Activated CD4-positive, alpha-beta T cell treated with anti-CD3 and anti-CD28 coated beads, Interleukin-2, amount 10 ng/mL, durations not matched to agents 7 days and 5 days (primary cell): ENCODE measurements at places on chromosomes 4 and X.

- DNase-seq: no peak
Measured at GRCh38 chr4:72666910-72667309, 97.9 kb upstream of the ADAMTS3 start.

GRCh38 chr4:88585917-88586316 is 6.4 kb upstream of the HERC3 start:
- no peak for DNase-seq

DNA sequence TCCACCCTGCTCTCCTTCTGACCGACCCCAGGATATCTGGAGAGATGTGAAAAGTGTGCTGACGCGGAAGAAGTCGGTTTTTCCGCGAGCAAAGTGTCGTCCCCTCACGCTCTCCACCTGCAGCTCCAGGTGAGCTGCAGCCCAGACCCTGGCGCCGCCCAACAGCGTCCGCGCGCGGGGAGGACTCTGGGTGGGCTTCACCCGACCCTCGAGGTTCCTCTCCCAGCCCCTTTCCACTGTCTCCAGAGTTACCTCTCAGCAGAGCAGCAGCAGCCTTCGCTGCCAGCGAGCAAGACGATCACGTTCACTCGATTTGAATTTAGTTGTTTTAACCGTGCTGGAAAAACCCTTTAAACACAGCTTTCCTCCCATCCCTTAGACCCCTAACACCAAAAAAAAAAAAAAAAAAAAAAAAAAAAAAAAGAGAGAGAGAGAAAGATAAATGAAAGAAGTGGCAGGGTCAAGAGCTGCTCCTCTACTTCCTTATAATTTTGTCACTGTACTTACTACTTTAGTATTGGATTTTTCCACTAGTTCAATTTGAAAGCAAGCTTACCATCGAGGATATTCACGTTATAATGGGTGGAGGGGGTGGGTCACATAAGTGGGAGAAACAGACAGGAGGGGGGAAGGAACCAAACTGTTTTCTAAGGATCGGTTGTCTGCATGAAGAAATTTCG is 758 bp upstream of the NR3C2 start:
- no peak for DNase-seq

GRCh38 chrX:114365065-114365834 is 218.6 kb upstream of the HTR2C start:
- no peak for DNase-seq

GRCh38 chr4:74311696-74312313 is 3.5 kb downstream of the EPGN start:
- DNase-seq: peak; percentile 60

DNA sequence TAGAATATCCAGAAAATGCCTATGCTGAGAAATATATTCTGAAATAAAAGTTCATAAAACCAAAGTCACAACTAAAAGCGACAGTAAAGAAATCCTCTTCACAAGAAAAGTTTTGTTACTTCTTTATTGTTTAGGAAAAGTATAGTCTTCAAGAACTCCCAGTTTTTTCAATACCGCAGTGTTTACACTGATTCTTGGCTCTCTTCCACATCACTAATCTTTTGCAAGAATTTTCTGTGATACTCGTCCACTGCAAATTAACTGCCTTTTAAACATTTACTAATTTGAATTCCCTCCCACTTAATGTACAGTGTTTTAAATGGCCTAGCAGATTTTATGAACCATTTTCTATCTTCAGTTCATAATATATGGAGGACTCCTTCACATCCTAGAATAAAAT is 65.1 kb downstream of the HPGDS start:
- no peak for DNase-seq

GRCh38 chr4:159052315-159052714 is 50.6 kb upstream of the RAPGEF2 start:
- DNase-seq: no peak

GRCh38 chr4:53055274-53055673 is 193.2 kb downstream of the RASL11B start:
- no peak for DNase-seq

GRCh38 chr4:151942971-151943370 is 182.2 kb upstream of the GATB start:
- no peak for DNase-seq

DNA sequence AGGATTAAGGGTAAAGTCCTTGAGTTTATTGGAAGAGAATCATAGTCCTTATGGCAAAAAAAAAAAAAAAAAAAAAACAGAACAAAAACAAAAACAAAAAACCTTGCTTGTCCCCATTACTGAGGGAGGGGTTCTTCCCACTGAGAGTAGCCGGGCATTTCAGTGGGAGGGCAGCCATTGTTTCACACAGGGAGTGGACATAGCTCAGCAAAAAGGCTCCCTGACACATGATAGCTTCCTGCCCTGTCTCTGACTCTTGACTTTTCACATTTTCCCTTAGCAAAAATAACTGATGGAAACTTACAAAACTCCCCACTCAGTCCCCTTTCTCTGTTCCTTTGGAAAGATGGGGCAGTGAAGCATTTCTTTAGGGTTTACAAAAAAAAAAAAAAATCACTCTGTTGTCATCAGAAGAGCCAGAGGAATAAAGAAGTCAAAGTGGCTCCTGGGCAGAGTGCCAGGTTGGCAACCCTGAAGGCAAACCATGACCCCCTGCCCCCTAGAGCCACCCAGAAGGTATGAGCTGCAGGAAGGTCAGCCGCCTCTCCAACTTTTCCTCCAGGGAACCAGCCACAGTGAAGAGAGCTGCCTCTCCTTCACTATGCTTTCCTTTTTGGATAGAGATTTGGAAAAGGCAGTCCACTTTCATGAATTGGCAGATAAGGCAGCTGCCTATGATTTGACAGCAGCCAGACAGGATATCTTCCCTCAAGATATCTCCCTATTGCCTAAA is 170.6 kb downstream of the KDR start:
- no peak for DNase-seq

DNA sequence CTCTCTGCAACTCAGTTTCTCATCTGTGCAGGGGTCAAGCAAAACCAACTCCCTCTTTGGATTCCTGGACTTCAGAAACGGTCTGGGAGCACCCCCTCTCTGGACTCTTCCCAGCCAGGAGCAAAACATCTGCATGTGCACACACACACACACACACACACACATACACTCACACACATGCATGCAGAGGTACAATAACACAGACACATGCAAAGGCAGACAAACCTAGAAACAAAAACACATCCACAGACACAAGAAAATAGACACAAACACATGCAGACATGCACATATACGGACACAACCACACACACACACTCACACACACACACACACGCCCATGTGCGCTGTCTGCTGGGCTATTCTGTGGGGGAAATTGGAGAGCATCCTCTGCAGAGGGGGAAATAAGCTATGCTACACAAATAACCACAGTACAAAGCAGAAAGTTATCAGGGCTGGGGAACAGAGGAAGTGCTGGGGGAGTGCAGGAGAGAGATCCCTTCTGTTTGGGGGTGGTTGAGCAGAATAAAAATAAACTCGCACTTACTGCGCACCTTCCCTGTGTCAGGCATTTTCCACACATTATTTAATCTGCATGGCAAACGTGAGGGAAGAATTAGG is 19.9 kb downstream of the IQSEC2 start:
- peak; percentile 16 for DNase-seq

DNA sequence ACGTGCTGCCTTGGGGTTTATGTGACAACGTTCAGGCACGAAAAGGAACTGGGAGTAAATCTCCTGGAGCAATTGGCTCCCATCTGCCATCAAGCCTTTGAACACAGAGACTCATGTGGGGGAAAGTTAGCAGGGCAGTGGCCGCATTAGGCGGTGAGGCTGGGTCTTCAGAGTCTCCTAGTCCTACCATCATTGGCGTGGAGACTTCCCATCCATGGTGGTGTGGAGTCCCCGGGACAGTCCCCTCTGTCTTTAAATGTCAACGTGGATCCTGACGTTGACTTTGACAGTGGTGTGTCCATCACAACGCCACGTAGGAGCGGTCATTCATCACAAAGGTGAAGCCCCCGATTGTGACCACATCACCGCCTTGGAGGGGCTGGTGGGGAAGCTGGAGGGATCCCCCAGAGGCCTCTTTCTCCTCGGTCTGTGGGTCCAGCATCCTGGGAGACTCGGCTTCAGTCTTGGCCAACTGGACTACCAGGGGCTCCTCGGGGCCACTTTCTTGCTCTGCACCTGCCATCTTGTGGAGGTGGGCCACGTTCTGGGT is 21.8 kb downstream of the CRLF2 start:
- DNase-seq: no peak

GRCh38 chr4:139774759-139775487 is 109.3 kb downstream of the MGST2 start:
- no peak for DNase-seq

DNA sequence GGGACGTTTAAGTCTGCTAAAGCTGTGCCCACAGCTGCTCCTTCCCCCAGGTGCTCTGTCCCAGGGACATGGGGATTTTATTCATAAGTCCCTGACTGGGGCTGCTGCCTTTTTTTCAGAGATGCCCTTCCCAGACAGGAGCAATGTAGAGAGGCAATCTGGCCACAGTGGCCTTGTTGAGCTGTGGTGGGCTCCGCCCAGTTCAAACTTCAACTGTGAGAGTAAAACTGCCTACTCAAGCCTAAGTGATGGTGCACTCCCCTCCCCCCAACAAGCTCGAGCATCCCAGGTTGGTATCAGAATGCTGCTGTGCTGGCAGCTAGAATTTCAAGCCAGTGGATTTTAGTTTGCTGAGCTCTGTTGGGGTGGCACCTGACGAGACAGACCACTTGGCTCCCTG is 1371.4 kb downstream of the ADGRL3 start:
- no peak for DNase-seq

- no peak for DNase-seq
Measured at GRCh38 chrX:40062525-40063155, 35.1 kb downstream of the BCOR start.

GRCh38 chr4:8607603-8608481 is 15.3 kb downstream of the CPZ start:
- DNase-seq: peak; percentile 33

- DNase-seq: no peak
Measured at GRCh38 chrX:135000516-135000915, 9.7 kb downstream of the SMIM10 start.

DNA sequence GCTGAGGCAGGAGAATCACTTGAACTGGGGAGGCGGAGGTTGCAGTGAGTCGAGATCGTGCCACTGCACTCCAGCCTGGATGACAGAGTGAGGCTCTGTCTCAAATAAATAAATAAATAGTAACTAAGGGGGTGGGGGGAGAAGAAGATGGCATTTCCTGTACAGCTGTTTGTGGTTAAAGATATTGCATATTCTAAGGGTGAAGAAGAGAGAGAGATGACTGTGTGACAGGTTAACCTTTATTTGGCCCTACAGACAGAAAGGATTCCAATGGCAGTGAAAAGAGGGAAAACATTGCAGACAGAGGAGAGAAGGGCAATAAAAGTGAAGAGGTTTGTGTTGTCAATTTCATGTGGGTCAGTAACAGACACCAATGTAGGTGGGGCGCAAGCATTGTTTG is 9.4 kb downstream of the TASL start:
- no peak for DNase-seq

DNA sequence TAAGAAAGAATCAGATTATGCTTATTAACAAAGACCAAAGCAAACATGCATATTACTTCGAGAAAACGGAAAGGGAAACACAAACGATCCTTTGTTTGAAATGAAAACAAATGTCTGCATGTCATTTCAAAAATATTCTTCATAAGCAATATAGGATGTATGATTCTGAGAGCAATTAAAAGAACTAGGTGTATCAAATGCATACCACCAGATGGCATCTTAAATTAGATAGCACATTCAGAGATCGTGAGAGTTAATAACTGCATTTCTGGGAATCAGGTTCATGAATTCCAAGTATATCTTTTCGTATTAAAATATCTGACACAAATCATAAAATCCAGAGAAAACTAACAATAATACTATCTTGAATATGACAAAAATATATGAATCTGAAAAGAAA is 159.5 kb downstream of the PPP3CA start:
- no peak for DNase-seq

- DNase-seq: no peak
Measured at GRCh38 chr4:88429401-88429800, 27.5 kb upstream of the HERC5 start.

- DNase-seq: no peak
Measured at GRCh38 chr4:7892212-7893019, 47.2 kb downstream of the AFAP1 start.

- peak; percentile 7 for DNase-seq
Measured at GRCh38 chrX:123648028-123648810, 84.6 kb downstream of the THOC2 start.

DNA sequence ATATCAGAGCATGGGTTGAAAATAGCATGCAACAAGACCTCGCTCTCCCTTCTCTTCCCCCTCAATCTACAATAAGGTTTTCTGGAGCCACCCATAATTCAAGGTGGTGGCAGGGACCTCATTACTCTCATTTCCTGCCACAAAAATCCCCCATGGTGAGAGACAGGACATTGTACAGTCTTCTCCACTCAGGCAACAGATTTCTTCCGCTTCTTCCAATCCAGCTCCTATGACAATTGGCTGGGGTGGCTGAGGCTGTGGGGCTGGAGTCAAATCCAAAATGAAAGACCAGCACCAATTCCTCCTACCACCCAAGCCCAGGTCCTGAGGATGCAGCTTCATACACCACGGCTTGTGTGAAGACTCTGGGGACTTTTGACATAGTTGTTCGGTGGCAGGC is 40.3 kb upstream of the NKRF start:
- no peak for DNase-seq

- DNase-seq: no peak
Measured at GRCh38 chrX:20181598-20182329, 40.1 kb upstream of the EIF1AX start.

DNA sequence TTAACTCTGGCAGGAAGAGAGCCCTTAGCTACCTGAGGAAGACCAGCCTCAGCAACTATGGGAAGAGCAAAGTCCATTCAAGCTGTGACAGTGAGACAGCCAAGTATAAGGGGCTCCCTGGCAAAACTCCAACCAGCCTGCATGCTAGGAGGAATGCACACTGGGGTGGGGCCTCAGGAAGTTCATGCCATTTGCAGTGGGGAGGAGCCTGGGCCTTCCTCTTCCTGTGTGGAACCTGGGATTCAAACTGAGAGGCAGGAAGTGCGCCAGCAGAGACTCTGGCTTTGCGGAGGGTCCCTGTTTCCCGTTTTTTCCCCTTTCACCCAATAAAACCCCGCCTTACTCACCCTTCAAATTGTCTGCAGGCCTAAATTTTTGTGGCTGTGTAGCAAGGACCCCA is 33.0 kb downstream of the TFDP3 start:
- no peak for DNase-seq

DNA sequence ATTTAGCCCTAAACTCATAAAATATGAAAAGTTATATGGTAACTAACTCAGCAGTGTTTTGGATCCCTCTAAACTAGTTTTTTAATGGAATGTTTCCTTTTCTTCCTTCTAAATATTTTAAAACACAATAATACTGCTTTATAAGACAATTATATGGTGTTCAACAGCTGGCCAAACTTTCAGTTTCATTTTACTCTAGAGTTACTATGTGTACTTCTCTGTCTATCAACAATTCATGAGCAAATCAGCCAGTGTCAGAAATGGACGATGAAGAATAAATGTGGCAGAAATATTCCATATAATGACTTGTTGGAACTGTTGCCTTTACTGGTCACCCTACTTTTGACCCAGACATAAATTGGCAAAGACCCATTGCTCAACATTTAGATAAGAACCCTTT is 64.8 kb upstream of the CXXC4 start:
- DNase-seq: no peak
